ENCODE measurements at places on chromosomes 2 and 18.
A peak's percentile ranks its signal among the peaks of the same experiment; 100 is the strongest.

GRCh38 chr2:124640221-124640750 lies 615.2 kb downstream of the CNTNAP5 start:
- DNase-seq: no peak

DNA sequence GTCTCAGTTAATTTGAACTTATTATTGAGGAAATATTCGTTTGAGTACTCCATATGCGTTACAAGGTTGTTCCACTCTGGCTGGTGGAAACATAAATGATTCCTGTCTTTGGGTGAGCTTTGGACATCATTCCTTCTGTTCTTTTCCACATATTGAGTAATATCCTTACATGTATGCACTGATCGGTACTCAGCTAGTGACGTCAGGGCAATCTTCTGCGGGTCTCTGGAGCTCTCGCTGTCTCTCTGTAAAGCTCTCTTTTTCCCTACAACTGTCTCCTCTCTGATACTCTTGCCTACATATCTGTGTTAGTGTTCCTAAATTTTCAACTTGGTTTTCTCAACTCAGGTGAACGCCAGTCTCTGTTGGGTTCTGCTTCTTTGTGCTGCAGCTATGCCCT lies 23.4 kb upstream of the IL36G start:
- no peak for DNase-seq

GRCh38 chr2:233531955-233532354 lies 34.6 kb downstream of the USP40 start:
- no peak for DNase-seq

- no peak for DNase-seq
Observed at GRCh38 chr2:2706306-2706705, 375.2 kb upstream of the MYT1L start.

DNA sequence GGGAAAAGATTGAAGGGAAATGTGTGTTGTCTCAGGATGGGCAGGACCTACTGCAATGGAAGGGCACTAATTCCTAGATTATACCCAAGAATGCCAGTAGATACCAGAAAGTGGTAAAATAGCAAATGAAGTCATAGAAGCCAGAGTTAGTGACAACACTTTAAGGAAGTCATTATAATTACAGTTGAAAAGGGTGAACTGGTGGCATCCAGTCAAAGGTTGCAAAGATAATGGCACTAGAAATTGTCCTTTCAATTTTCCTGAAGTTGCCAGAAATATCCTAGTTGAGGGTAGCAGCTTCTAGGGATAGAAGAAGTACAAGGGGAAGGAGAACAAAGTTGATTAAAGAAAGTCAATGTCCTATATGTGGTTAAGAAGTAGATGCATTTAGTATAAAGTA lies 68.8 kb upstream of the GLS start:
- DNase-seq: no peak

- DNase-seq: no peak
Observed at GRCh38 chr2:10184421-10184820, 61.9 kb downstream of the RRM2 start.

DNA sequence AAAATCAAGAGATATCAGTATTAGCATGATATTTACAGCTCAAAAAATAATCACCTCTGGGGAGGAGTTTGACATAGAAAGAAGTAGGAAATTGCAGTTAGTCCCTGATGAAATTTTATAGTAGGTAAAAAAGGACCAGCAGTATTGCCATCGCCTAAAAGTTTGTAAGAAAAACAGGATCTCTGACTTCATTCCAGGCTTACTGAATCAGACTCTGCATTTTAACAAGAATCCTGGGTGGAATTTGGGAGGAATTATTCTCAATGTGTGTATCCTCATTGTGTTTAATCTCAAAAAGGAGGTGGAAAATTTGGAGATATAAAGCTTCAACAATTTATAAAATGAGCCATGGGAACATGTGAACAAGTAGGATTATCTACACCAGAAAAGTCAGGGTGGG lies 31.2 kb upstream of the STAT1 start:
- DNase-seq: no peak

- no peak for DNase-seq
Observed at GRCh38 chr2:145386973-145387372, 867.1 kb upstream of the ZEB2 start.

DNA sequence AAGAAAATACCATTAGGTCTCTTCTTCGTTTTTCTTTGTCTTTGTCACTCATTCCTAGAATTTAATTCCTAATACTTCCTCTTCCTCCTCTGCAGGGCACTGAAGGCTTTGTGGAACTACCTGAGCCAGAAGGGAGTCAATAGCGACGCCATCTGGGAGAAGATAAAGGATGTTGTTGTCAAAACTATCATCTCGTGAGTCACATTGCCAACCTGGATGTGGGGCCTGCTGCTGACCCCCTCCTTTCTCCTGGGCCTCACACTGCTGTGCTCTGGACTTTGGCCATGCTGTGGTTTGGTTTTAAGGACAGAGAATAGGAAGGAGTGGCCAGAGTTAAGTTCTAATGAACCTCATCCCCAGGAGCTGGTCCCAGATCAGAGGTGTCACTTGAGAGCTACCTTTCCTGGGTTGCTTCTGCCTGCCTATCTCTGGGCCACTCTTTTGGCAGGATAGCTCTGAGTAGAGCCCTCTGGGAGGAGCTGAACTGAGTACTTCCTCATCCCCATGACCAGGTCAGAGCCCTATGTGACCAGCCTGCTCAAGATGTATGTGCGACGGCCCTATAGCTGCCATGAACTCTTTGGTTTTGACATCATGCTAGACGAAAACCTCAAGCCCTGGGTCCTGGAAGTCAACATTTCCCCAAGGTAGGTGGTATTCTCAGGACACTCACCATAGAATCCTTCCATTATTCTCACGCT lies 33.1 kb upstream of the CYP27A1 start:
- DNase-seq: no peak

DNA sequence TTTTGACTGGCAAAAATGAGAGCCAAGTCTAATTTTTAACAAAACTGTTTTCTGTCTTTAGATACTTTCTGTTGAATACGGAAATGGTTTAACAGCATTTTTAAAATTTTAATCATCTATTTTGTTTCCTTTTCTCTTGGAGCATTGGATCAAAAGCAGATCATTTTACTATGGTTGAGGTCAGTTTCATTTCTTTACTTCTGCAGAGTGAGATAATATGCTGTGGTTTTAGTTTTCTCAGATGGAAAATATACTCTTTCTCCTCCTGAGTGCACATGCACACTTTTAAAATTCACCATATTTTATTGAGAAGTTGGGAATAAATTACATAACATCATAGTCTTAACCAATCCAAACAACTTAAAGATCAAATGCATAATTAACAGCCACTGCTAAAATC lies 283.3 kb downstream of the SLC8A1 start:
- DNase-seq: no peak

DNA sequence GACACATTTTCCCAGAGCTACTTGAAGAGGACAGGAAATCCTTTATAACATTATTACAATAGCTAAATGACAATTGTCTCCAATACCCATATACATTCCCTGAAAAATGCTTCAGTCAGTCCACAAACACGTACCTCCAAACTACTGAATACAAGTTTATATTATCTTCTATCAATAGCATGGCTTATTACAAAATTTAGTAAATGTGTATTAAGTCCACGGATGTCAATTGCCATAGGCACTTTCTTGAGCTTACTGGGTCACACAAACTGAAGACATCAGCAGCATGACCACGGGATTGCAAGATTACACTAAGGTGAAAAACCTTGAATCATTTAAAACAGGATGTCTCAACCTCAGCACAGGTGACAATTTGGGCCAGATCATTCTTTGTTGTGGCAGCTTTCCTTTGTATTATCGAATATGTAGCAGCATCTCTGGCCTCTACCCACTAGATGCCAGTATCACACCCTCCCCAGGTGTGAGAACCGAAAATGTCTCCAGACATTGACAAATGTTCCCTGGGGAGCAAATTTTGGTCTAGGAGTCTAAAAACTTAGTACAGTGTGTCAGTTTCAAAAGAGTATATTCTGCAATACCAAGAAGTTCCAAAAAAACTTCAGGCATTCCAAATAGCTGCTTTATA lies 1.4 kb downstream of the MBD2 start:
- no peak for DNase-seq

GRCh38 chr18:2100694-2101213 lies 470.6 kb downstream of the METTL4 start:
- no peak for DNase-seq

- no peak for DNase-seq
Observed at GRCh38 chr2:37342591-37343220, 1.7 kb upstream of the QPCT start.

DNA sequence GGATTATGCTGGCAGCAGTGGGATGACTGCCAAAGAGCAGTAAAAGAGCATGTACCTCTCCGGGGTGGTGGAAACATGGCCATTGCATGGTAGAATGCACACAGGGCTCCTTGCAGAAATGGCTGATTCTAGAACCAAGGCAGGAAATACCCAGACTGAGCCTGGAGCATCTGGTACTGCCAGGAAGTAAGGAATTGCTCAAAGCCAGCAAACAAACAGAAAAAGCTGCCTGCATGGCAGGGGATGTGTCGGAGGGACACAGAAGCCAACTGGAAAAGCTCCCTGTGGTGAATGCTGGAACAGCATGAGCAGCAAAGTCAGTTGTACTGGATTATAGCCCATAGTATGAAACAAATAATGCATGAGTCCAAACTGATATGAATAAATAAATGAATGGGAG lies 78.0 kb upstream of the NFATC1 start:
- DNase-seq: no peak

DNA sequence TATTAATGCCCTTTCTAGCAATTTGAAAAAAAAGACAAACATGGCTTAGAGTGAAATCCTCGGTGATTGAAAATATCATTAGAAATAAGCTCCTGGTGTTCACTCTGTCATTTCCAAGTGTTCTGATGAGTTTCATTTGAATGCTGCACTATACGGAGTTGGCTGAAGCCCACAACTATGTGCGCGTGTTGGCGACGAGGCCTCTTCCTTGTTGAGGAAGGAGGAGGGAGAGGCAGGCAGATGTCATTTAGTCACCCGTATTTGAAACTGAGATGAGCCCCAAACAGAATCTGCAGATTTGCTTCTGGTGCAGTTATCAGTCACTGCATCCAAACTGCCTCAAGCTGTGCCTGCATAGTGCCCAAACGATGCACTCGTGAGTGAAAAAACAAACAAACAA lies 23.5 kb upstream of the SKOR2 start:
- DNase-seq: no peak

- DNase-seq: no peak
Observed at GRCh38 chr2:72539071-72539552, 286.7 kb downstream of the EXOC6B start.

- no peak for DNase-seq
Observed at GRCh38 chr2:202488671-202489070, 112.5 kb downstream of the BMPR2 start.

GRCh38 chr2:62321380-62322289 lies 125.7 kb downstream of the B3GNT2 start:
- DNase-seq: no peak

DNA sequence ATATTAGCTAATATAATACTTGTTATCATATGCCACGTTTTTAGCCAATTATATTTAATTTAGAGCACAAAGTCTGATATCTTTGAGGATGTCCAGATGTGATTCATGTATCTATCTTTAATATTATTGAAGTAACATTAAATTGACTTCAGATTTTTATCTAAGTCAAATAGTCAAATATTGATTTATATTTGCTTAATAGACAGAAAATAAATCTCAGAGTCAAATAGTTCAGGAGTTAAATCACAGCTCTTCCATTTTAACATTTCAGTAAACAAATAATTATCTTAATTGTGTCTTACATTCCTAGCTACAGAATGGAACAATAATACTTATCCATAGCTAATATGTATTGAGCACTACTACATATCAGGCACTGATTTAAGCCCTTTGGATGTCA lies 379.4 kb upstream of the UBE2E3 start:
- DNase-seq: no peak

GRCh38 chr18:59624369-59624765 lies 72.9 kb downstream of the CCBE1 start:
- no peak for DNase-seq

DNA sequence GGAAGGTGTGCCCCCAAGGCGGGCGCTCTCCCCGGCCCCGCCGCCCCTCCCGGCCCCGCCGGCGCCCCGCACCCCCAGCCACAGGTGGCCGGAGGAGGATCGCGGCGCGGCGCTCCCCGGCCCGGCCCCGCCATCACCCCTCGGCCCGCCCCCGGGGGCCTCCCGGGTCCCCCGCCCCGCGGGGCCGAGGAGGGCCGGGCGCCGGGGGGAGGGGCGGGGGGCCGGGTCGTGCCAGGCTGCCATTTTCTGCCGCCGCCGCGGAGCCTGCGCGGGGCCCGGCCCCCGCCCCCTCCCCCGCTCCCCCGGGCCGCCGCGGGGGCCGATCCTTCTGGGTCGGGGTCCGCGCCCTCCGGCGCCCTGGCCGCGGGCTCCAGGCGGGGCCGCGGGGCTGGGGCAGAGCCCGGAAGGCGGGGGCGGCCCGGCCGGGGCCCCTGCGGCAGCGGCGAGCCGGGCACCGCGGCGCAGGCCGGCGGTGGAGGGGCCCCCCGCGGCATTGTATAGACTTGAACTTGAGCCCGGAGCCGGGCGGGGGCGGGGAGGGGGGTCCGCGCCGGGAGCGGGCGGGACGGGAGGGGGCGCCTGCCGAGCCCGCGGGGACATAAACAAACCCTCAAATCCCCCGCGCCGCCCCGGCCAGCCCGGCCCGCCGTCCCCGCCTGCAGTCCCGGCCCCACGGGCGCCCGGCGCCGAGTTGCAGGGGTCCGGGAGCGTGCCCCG lies 556 bp downstream of the DNMT3A start:
- DNase-seq: no peak

GRCh38 chr2:24973812-24974211 lies 2.1 kb upstream of the DNAJC27 start:
- DNase-seq: no peak

GRCh38 chr2:240968731-240969624 lies 29.4 kb upstream of the SNED1 start:
- no peak for DNase-seq

- peak; percentile 43 for DNase-seq
Observed at GRCh38 chr2:35410431-35411061, 945.0 kb upstream of the CRIM1 start.

DNA sequence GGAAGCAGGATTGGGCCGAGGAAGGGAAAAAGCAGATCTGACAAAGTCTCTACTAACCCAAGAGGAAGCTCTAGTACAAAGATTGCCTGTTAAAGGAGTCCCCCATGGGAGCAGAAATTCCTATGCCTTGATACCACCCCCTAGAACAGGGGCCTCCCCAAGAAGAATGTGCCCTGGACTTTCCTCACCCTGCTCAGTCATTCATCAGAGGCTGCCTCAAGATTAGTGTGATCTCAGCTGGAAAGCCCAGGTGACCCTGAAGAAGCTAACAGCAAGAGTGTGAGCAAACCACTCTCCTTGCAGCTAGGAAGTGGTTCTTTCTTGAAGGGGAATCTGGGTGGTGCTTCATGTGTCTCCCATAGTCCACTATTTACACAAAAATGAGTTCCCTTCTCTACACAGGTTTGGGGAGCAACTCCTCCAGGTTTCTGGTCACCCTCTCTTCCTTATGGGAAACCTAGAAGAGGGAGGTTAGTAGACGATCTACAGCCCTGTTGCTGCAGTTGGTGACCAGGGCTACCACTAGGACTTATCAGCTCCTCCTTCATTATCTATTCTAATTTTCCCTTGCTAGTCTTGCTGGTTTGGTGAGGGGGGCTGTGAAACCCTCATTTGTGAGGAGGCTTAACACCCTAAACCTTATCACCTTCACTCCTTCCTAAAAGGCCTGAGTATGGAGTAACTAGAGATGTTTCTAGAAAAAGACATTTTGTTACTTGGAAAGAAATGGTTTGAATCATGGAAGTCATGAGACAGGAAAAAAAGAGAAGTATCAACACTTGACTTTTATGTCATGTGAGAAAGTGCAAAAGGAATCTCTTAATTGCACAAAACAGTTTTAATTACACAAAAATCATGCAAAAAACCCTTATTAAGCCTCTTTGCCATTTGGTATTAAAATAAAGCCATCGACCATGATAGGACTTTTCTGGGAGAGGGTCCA lies 2.9 kb upstream of the WDR7 start:
- no peak for DNase-seq

All from left cardiac atrium (tissue), 4 donors.